GM23338 (cell line): ENCODE measurements at places on chromosomes 3 and 15. TPM values are rescaled to one million over a fixed set of nuclear protein-coding genes. Genes with fewer than 3 reads are reported as not detected.
A peak's percentile ranks its signal among the peaks of the same experiment; 100 is the strongest.

Gene SLC2A2
- total RNA-seq, result not detected in 2 replicates

Gene GRK7
- not detected in 2 replicates for total RNA-seq

Gene AP3B2
- 14.0 and 19.2 TPM in 2 replicates for total RNA-seq

Gene SCAANT1
- total RNA-seq, result not detected in 2 replicates

Gene THSD4
- 7.2 and 7.4 TPM in 2 replicates for total RNA-seq

Gene CPN2
- 0.14 TPM in 1 of 2 replicates, not detected in the other for total RNA-seq

Gene IL17RD
- 79.6 and 104 TPM in 2 replicates for total RNA-seq

Gene STAB1
- total RNA-seq, result 0.90 and 3.0 TPM in 2 replicates

Gene CLRN1
- total RNA-seq, result 0.69 and 0.93 TPM in 2 replicates

Gene SOX2
- 211 and 228 TPM in 2 replicates for total RNA-seq

Gene MUSTN1
- total RNA-seq, result 1.4 TPM in 1 of 2 replicates, not detected in the other

- no peak for DNase-seq
These were observed 18.4 kb downstream of the CA12 start for GRCh38 chr15:63363292-63363691.

DNA sequence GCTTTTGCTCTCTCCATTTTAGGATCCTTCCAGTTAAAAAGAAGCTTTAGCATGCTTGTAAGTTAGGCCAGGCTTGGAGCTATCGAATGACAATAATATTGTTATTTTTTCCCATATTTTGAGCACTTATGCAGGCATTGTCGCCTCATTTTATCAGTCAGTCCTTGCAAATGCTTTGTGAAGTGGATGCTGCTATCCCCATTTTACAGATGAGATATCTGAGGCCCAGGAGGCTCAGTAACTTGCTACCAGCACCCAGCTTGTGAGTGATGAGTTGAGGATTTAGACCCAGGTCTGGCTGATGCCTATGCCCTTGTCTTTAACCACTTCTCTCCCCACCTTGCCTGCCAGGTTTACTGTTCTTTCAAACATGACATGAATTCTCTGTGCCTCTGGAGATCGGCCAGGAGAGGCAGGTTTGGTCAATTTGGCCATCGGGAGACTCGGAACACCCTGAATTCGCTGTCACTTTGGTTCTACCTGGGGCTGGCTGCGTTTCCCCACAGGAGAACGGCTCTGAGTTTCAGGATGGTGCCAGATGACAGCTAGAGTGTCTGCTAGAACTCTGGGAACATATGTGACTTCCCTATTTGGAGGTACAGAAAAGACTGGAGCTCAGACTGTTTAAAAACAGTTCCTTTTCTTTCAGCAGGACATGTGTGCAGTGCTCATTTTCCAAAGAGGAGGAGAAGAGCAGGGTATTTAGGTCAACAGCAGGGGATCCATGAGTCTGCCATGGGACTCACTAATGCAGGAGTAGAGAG lies 25.5 kb upstream of the ZNF710 start:
- DNase-seq, result no peak

DNA sequence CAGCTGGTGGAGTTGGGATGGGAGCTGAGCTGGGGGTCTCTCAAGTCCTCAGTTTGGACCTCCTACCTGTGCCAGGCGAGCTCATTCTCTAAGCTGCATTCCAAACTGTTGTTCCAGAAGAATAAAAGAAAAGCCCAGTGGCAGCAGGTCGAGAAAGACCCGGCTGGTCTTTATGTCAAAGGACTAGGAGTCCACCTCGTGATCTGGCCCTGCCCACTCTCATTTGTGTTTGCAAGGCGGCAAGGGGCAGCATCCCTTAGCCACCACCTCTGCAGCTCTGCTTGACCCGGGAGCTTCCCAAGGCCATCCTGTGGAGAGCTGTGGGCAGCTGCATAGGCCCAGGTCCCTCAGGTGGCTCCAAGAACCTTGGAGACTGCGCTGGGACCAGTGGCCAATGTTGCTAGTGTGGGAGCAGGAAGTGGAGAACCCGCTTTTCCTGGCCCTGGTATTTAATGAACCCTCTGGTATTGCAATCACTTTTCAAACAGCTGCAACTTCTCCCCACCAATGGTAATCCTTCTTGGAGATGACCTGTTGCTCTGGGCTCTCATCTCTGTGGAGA lies 30.9 kb downstream of the KY start:
- DNase-seq, result no peak

GRCh38 chr3:48918388-48919214 lies at the start of gene ARIH2:
Gene ARIH2 (plus strand): TSS chr3:48918842. CDS start chr3:48927559, 8,717 bp downstream.
- DNase-seq, result peak; percentile 96

DNA sequence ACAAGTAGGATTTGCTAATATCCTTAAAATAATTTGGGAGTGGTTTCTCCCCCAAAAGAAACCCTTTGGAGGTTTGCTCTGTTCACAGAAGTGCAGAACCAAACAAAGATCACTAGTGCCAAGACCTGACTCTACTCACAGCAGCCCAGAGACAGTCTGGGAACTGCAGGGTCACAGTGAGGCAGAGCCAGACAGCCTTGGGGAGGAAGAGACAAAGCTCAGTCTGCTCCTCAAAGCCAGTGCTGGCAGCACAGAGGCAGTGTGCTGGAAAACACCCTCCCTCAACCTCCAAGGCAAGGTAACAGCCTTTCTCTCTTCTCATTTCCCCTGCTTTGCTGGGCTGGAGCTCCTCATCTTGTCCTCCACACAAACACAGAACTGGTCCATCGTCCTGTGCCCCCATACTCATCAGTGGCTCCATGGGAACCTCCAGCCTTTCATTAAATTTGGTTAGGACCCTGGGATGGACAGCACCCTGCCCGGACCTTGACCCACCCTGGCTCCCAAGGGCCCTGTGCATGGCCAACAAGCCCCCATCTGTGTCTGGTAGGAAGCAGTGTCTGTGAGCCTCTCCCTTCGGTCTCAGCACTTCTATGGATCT lies 12.6 kb downstream of the RAB6B start:
- no peak for DNase-seq

DNA sequence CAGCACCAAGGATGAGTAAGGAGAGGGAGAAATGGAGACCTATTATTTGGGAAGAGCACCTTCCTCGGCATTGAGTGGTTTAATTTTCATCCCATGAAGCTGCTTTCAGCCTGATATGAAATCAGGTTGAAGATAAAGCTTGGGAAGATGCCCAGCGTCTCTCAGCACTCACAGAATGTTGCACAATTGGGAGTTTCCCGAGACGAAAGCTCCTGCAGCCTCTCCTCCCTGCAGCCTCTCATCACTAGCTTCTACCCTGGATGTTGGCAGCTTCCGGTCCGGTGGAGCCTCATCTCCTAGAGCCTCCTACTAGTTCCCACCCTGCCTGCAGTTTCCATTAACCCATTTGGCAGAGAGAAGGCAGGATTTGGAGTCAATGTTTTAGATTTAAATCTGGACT lies 40.3 kb downstream of the EDEM1 start:
- no peak for DNase-seq

DNA sequence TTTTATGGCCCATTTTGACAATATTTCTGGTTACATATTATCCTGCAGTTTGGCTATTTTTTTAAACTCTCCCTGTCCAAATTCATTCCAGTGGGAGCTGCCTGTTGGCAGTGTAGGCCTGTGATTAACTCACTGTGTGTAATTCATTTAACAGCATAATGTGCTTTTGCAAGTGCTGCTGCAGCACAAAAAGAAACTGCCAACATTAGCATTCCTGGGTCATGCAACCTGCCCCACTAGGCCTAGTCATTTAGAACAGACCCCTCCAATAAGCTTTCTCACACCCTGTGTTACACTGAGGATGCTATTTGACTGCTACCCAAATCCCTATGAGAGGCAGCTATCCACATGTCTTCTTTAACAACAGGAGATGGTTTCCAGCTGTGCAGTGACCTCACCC lies 251.2 kb upstream of the UBE2E2 start:
- no peak for DNase-seq

GRCh38 chr15:44068347-44068746 lies 126.7 kb downstream of the FRMD5 start:
- no peak for DNase-seq

DNA sequence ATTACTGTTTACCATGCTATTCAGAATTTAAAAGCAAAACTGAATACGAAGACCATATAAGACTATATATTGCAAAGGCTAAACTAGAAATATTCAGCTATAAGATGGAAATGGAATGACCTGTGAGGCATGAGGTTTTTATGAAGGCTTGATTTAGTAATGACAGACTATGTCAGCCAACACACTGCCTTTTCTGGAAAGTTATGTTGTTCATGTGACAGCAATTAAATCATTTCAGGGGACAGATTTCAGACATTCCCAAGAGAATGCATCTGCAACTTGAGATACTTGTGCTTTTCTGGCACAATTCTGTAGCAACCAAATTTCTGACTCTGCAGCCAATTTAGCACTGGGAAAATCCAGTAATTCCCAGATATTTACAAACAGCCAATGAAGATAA lies 8.6 kb upstream of the GATM start:
- no peak for DNase-seq

GRCh38 chr15:52078876-52079700 lies 33.5 kb downstream of the BCL2L10 start:
- DNase-seq, result peak; percentile 97

DNA sequence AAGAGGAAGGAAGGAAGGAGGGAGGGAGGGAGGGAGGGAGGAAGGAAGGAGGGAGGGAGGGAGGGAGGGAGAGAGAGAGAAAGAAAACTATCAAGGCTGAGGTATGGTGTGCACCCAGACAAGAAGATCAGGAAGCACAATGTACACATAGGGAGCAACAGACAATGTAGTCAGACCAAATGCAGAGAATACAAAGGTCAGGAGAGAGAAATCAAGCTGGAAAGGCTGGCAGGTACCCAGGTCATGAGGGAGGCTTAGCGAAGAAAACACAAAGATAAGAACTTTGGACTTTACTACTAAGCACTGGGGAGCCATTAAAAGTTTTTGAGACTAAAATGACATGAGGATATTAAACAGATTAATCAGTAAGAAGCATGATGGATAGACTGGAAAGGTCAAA lies 176.0 kb upstream of the TMCO5A start:
- DNase-seq, result no peak

DNA sequence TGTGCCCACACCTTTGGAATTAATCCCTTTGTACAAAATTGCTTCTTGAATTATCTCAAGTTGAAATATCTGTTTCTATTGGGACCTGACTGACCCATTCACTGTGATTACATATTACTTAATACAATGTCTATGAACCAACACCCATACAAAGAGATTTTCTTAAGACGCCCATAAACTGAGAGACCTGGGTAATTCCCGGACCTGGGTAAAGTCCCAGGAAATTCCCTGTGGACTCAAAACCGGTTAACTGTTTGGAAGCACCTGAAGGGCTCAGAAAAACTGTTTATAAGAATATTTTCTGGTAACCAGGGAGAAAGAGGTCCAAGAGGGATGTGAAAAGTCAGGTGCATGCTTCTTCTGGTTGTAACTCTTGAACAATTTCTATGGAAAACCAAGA lies 314.0 kb upstream of the WNT5A start:
- DNase-seq, result no peak

GRCh38 chr3:133965013-133965570 lies 64.6 kb downstream of the SLCO2A1 start:
- no peak for DNase-seq

- DNase-seq, result no peak
These were observed 66.3 kb downstream of the STAG1 start for GRCh38 chr3:136685882-136686281.

- no peak for DNase-seq
These were observed 15.4 kb downstream of the CHST14 start for GRCh38 chr15:40486066-40486770.

GRCh38 chr15:35557544-35557943 lies 11.6 kb upstream of the DPH6 start:
- no peak for DNase-seq

- DNase-seq, result no peak
These were observed 1.8 kb downstream of the SETD2 start for GRCh38 chr3:47161983-47162696.

- no peak for DNase-seq
These were observed 427.0 kb upstream of the RARB start for GRCh38 chr3:25000971-25001591.

DNA sequence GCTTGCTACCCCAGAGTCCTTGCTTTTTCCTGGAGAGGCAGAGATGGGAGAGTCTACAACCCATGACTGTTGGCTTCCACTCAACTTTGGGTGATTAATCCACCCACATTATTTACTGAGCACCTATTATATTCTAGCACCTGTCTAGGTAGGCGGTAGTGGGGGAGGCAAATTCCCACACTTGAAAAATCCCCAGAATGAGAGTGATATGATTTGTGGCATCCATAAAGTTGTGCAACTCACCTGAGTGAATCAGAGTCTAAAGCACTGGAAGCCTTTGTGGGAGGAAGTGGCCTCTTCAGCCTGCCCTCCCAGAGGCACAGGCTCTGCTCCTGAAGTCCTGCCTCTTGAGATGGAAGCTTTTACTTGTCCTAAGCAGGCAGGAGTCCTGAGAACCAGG lies 40.4 kb upstream of the CTNNB1 start:
- DNase-seq, result no peak

DNA sequence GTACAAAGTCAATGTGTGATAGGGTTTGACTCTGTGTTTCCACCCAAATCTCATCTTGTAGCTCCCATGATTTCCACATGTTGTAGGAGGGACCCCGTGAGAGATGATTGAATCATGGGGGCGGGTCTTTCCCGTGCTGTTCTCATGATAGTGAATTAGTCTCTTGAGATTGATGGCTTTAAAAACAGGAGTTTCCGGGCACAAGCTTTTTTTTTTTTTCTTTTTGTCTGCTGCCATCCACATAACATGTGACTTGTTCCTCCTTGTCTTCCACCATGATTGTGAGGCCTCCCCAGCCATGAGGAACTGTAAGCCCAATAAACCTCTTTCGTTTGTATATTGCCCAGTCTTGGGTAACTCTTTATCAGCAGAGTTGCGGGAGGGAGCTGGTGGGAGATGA lies 259.6 kb downstream of the TUSC7 start:
- DNase-seq, result no peak

- no peak for DNase-seq
These were observed 3.7 kb upstream of the GASK1A start for GRCh38 chr3:42975456-42975855.

GRCh38 chr3:63508305-63508704 lies 144.2 kb upstream of the SNTN start:
- no peak for DNase-seq

DNA sequence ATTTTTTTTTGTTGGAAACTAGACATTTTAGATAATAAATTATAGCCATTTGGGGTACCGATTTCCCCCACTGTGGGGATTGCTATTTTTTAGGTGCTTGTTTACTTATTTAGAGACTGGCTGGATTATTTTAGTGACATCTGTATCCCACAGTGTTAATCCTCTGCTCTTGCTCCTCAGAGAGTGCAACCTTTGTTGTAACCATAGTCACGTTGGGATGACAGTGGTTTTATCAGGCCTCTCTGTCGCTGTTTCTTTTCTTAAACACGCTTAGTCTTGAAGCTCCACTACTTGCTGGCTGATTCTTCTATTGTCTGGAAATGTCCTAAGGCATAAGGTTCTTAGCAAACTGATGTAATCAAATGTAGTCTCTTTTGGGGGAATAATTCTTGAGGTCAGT lies 451.6 kb upstream of the SEMA6D start:
- no peak for DNase-seq

GRCh38 chr3:194244167-194244566 lies 107.0 kb downstream of the CPN2 start:
- DNase-seq, result no peak
